ENCODE measurements at places on chromosomes 11 and 22.
A peak's percentile ranks its signal among the peaks of the same experiment; 100 is the strongest.

GRCh38 chr11:117435326-117435725 lies 107.7 kb downstream of the CEP164 start:
- DNase-seq, result no peak

GRCh38 chr22:20777420-20778177 lies 3.7 kb downstream of the SERPIND1 start:
- no peak for DNase-seq

DNA sequence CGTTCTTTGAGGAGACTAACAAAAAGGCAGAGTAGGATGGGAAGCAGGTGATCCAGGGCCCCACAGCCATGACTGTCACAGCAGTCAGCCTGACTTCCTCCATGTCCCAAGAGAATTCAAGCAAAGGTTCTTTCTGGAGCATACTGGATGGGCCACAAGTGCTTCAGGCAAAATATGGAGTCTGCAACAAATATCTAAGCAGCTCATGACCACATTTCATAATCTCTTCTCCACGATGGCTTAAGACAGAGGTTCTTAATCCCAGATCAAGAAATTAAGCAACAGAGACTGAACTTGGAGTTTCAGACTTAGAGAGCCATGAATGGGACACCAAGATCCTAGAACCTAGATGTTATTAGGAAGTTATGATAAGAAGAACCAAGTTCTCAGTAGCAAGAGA lies 31.6 kb downstream of the GUCY1A2 start:
- DNase-seq, result no peak

- no peak for DNase-seq
These were observed 64.6 kb downstream of the AMOTL1 start for GRCh38 chr11:94832604-94833235.

GRCh38 chr22:19608003-19608690 lies 83.9 kb upstream of the CLDN5 start:
- DNase-seq, result no peak

- DNase-seq, result no peak
These were observed 415.4 kb downstream of the MN1 start for GRCh38 chr22:27386186-27386585.

DNA sequence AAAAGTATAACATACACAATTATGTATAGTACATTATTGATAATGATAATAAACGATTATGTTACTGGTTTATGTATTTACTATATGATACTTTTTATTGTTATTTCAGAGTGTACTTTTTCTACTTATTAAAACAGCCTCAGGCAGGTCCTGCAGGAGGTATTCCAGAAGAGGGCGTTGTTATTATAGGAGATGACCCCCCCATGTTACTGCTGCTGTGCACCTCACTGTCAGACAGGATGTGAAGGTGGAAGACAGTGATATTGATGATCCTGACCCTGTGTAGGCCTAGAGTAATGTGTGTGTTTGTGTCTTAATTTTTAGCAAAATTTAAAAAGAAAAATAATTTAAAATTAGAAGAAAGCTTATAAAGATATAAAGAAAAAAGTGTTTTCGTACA lies 57.6 kb downstream of the REXO2 start:
- DNase-seq, result no peak

- no peak for DNase-seq
These were observed 507.6 kb downstream of the INSC start for GRCh38 chr11:15622231-15622890.

DNA sequence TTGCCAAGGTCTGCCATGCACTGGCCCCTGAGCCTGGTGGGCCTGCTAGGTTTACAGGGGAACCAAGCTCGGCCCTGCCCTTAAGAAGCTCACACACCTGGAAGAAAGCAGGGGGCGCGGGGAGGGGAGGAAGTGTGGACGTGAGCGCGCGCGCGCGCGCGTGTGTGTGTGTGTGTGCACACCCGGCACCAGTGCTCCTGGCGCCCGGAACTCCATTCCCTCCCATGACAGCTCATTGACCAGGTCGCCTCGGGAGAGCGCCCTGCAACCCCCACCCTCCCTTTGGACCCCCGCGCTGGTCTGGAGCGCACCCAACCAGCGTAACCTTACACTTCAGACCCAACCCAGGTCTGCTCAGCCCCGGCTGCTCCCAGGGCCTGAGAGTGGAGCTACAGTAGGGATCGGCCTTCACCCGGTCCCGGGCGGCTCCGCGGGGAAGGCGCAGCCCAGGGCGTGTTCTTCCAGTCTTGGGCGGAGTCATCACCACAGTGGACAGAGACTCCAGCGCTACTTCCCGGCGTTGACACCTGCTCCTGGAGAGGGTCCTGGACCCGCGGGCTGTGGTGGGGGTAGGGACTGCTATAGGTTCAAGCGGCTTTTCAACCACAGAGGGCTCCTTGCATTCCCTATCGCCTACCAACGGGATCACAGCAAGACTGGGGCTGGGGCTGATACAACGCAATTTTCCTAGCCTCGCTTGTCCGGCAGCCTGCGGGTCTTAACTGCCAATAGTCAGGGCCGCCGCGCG lies 1.5 kb downstream of the GALNT18 start:
- no peak for DNase-seq

- DNase-seq, result no peak
These were observed 491.8 kb upstream of the TENM4 start for GRCh38 chr11:79932612-79933011.

- DNase-seq, result no peak
These were observed 178.2 kb upstream of the TMEM45B start for GRCh38 chr11:129637473-129637872.

DNA sequence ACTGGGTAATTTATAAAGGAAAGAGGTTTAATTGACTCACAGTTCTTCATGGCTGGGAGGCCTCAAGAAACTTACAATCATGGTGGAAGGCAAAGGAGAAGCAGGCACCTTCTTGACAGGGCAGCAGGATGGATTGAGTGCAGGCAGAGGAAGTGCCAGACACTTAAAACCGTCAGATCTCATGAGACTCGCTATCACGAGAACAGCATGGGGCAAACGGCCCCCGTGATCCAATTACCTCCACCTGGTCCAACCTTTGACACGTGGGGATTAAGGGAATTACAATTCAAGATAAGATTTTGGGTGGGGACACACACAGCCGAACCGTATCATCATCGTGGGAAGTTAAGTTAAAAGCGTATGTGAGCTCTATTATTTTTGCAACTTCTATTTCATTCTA lies 71.4 kb upstream of the SYN3 start:
- no peak for DNase-seq

GRCh38 chr22:49906071-49906798 lies 12.0 kb downstream of the ALG12 start:
- DNase-seq, result no peak

- DNase-seq, result no peak
These were observed 24.6 kb downstream of the MMP27 start for GRCh38 chr11:102680945-102681344.

DNA sequence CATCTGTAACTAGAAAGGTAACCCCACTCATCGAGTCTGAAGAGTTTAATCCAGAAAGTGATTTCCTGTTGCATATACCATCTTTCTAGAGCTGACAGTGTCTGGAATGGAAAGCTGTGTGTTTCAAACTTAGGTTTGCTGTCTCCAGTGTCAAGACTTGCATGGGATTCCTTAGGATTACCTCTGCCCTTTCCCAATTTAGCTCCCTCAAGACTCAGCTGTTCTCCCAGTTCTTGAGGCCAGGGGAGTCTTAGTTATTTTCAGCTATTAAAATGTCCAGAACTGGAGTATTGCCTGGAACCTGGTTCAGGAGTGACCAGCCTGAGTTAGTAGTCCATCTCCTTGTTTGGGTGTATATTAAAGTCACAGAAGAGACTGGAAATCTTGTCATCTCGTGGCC lies 25.0 kb upstream of the LDHA start:
- DNase-seq, result no peak

GRCh38 chr22:22478470-22478869 lies 30.1 kb downstream of the ZNF280B start:
- no peak for DNase-seq

DNA sequence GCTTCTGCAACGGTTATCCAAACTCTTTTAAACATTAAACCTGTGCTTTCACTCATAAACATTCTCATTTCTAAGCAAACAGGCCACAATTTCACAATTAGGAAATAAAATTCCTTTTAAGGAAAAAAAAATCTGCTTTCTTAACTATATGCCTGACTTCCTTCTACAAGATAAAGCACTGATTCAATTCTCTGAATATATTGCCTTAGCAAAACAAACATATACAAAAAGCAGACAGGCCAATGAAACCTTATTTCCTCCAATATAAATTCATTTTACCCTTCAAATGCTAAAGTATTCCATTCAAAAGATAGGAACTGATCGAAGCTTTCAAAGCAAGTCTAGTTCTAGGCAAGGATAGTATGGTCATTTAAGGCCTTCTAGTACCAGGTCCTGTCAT lies 76.7 kb downstream of the PHF21A start:
- no peak for DNase-seq

- no peak for DNase-seq
These were observed 10.3 kb upstream of the CDON start for GRCh38 chr11:126072801-126073594.

DNA sequence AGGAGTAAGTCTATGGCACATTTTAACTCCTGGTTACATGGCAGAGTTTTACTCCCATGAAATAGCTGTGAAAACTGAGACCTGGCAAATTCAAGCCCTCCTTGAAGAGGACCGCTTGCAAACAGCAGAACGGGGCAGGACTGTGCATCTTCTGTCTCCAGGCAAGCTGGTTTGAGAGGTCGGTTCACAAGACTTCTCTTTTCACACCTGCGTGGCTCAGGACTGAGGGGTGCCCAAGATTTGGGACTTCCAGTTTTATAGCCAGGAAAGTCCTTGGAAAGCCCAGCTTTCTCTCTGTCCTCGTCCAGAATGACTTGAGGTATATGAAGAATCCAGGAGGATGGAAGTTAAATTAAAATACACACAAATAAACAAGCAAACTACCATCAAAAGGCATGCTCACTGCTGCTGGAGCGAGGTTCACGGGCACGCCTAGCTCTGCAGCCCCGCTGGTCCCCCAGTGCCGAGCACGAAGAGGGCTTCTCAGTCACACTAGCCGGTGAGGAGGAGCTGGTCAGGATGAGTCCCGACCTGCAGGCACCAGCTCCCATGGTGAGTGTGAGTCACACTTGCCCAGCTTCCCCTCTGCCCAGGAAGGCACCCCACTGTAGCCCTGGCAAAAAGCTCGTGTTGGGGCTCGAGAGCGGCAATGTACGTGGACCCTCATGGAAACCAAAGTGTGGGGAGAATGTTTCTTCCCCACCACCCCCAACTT lies 1382.4 kb downstream of the BRD1 start:
- DNase-seq, result no peak

GRCh38 chr22:39932918-39933649 lies 27.1 kb upstream of the TMA7B start:
- no peak for DNase-seq

DNA sequence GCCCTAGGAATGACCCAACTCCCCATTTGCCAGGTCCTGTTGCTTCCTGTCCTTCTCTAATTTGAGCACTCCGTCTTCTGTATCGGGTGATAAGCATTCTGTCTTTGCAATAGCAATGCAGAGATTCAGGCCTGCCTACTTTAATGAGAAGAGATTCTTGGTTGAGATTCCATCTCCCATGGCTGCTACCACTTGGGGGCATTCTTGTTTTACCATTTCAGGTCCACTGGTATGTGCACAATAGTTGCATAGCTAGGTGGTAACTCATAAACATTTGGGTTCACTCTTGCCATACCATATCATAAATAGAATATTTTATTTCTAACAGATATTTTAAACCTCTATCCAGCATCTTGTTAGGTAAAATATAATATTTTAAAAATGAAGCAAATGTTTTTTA lies 34.4 kb upstream of the CALCB start:
- no peak for DNase-seq

GRCh38 chr11:36757075-36757474 lies 159.0 kb upstream of the RAG2 start:
- DNase-seq, result no peak

DNA sequence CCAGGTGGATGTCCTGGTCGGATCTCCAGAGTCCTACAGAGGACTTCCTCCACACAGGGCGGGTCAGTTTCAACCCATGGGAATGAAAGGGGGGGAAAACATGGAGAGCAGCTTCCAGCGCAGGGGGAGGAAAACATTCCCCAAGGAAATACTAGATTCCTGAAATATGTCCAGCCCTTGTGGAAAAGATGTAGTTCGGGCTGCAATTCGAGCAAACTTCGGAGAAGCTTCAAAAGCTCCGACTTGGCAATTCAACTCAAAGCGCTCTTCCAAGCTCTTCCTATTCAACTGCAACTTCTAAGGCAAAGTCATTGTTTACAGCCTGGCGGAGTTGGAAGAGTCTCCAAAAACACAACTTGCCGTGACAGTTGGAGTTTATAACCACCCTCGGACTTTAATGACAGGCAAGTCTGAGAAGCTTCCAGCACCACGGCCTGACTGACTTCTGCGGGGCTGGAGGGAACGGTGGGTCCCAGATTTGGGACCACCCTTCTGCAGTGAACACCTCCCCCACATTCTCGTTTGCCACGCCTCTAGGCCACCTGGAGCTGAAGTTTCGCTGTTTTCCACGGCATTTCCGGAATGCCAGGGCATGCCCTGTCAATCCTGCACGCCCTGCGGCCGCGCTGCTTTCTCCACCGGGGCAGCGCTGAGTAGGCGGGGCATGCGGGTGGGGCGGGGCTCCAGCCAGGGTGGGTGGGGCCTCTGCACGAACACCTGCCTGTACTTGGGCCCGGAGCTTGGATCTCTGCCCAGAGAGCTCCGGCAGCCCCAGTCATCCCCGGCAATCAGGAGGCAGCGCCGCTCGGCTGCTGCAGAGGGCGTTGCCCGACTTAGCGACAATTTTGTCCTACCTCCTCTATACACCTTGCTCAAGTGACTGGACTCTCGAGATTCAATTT lies 49.0 kb upstream of the BIRC3 start:
- peak; percentile 61 for DNase-seq

GRCh38 chr22:39207141-39208012 lies 37.4 kb downstream of the PDGFB start:
- DNase-seq, result no peak

All from stimulated activated CD4-positive, alpha-beta T cell treated with anti-CD3 and anti-CD28 coated beads, TNF-alpha, amount 100 ng/mL, for 4 hours (primary cell).